Fibroblast of lung (primary cell): ENCODE measurements at places on chromosomes 7 and 10. TPM values are rescaled to one million over a fixed set of nuclear protein-coding genes. Genes with fewer than 3 reads are reported as not detected.
A peak's percentile ranks its signal among the peaks of the same experiment; 100 is the strongest.

- no peaks in the 10 kb centered on the region for H3K4me1 ChIP-seq
- H3K36me3 ChIP-seq: no peaks in the 10 kb centered on the region
- DNase-seq: peak; percentile 66
- no peak overlapping the region for H3K4me3 ChIP-seq
- no peak overlapping the region for H3K27ac ChIP-seq
Measured at GRCh38 chr7:46900312-46901263, 681.3 kb downstream of the TNS3 start.

POLR2J2 gene
- polyA plus RNA-seq: 1.1 and 1.4 TPM in 2 replicates

IFIT5 gene
- polyA plus RNA-seq: 18.3 and 23.5 TPM in 2 replicates

HSPA12A gene
- polyA plus RNA-seq: 14.4 and 16.9 TPM in 2 replicates

- peak; percentile 93 for DNase-seq
- H3K36me3 ChIP-seq: no peaks in the 10 kb centered on the region
- peaks cover 13% of the 10 kb centered on the region for H3K4me1 ChIP-seq
- no peak overlapping the region for H3K4me3 ChIP-seq
- H3K27ac ChIP-seq: peak overlapping the region; percentile 63
Measured at GRCh38 chr10:21334891-21335696, 190.4 kb downstream of the SKIDA1 start.

DNA sequence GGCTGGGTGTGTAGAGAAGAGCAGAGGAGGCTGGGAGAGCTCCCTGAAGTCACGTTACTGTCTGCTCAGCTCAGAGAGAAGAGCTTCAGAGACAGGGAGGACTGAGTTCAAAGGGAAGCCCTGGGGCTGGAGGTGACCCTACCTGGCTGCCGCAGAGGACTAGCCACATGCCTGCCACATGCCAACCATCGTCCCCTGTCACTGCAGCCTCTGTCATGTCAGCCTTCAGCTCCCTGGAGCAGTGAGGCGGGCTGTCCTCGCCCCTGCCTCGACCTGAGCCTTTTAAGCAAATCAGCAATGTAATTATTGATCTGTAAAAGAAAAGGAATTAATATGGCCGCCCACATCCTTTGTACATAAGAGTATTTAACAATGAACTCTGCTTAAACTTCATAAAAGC is 89.3 kb upstream of the RET start:
- H3K4me3 ChIP-seq: no peak overlapping the region
- no peaks in the 10 kb centered on the region for H3K27me3 ChIP-seq
- no peaks in the 10 kb centered on the region for H3K36me3 ChIP-seq

DNA sequence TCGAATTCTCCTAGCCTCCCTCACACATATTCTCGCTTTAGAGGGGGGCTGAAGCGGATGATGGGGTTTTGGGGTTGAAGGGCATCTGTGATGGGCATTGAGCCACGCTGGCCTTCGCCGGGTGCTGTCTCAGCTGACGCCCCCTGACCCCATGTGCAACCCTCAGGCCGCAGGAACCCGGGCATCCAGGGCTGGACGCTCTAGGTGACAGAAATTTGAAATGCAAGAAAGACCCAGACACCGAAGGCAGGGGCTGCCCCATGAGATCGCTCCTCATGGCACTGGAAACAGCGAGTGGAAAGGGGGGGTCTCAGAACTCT is 664 bp upstream of the C10orf88 start:
- DNase-seq: no peak
- H3K27me3 ChIP-seq: no peaks in the 10 kb centered on the region
- no peak overlapping the region for H3K27ac ChIP-seq
- H3K4me3 ChIP-seq: peak overlapping the region; percentile 73

DNA sequence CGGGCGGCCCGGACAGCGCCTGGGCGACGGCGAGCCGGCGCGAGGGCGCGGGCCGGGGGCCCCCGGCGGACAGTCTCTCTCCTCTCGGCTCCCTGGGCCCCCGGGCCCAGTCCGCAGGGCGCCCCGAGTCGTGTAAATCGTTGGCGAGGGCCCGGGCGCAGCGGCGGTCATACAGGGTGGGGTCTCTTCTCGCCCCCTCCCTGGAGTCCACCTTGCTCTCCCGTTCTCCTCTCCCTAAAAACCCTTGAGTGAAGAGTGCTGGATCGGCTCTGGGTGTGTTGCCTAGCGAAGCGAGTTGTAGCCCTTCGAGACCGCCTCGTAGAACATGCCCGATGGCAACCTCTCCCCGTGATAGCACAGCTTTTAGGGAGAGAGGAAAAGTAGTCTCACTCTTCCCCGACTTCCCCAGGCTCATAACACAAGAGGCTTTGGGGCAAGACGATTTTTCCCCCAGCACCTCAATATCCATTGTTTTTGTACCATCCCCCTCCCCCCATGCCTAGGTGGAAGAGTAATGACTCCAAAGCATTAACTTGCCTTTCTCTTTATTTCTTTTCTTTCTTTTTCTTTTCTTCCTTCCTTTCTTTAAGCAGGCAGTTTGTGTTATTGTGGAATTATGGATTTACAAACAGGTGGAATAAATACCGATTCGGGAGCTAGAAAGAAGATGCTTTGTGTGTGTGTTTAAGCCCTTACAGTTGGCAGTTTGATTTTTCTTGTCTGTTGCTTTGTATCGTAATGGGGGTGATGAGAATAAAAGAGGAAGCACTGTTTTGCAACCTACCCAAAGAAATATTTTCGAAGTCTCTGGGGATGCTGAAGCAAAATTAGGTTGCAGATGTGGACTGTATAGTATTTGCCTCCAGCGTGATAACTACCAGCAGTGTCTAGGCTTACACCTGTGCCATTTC is 822 bp downstream of the SHOC2 start:
- peak; percentile 39 for DNase-seq
- H3K27me3 ChIP-seq: no peaks in the 10 kb centered on the region
- peaks cover 2% of the 10 kb centered on the region for H3K4me1 ChIP-seq
- no peaks in the 10 kb centered on the region for H3K36me3 ChIP-seq
- H3K27ac ChIP-seq: peak overlapping the region; percentile 88

CPA4 gene
- 31.5 and 48.3 TPM in 2 replicates for polyA plus RNA-seq

HTR7 gene
- polyA plus RNA-seq: 1.0 and 1.3 TPM in 2 replicates

DKK1 gene
- 52.3 and 156 TPM in 2 replicates for polyA plus RNA-seq

DNA sequence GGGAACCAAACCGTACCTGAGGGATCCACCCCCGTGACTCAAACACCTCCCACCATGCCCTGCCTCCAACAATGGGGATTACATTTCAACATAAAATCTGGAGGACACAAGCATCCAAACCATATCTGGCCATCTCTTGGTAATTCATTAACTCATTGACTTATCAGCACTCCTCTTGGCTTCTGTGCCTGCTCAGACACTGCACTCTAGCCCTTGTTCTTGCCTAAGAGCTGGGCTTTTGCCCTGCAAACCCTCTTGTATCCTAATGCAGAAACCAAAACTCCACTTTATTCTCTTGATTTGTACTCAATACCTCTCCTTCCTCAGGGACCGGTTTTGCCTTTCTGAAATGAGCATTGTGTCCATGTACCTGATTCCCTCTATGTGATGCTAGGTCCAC is 330.2 kb upstream of the FZD8 start:
- no peaks in the 10 kb centered on the region for H3K4me1 ChIP-seq
- no peaks in the 10 kb centered on the region for H3K36me3 ChIP-seq
- no peak for DNase-seq
- H3K27ac ChIP-seq: no peak overlapping the region
- H3K27me3 ChIP-seq: no peaks in the 10 kb centered on the region

SYT15 gene
- polyA plus RNA-seq: 0.19 and 0.31 TPM in 2 replicates
